Activated CD8-positive, alpha-beta memory T cell treated with anti-CD3 and anti-CD28 coated beads for 24 hours (primary cell): ENCODE measurements at places on chromosomes 1 and 21.
A peak's percentile ranks its signal among the peaks of the same experiment; 100 is the strongest.

DNA sequence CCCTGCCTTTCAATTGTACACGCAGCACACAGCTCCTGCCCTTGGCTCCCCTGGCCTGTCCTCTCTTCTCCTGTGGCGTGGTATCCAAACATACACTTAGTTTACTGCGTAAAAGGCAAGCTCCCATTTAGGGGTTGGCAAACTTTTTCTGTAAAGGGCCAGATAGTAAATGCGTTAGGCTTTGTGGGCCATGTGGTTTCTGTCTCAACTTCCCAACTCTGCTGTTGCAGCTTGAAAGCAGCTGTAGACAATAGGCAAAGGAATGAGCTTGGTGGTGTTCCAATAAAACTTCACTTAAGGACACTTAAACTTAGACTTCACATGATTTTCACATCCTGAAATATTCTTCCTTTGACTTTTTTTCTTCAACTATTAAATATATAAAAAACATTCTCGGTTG is 63.3 kb downstream of the RHOU start:
- peak; percentile 42 for DNase-seq

GRCh38 chr1:48744032-48744431 is 32.7 kb downstream of the BEND5 start:
- DNase-seq: no peak

DNA sequence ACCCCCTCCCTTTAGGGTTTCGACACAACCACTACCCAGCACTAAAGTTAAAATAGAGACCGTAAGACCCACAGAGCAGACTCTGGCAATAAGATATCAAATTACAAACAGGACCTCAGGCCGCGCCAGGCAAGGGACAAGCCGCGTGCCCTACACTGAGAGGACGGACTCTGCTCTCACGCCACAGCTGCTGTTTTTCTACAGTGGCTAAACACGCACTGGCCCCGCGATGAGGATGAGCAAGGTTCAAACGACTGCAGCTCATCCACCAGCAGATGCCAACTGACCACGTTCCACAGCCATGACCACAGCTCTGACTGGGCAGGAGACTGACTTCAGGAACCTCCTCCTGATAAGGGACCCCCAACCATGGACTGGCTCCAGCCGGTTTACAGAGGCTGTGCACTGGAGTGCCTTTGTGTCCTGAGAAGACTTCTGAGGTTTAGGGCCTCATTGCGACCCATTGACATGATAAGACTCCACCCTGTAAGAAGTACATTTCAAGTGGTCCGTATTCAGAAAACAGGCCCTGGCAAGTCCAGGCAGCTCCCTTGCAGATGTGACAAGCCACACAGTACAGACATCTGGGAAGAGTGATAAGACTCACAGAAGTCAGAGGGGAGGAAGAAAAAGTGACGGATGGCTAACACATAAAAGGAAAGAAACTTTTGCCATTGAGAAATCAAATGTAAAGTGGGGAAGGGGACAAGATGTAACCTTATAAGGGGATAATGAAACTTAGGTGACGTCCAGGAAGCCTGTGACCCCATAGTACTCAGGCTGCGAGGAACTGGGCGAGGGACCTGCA is 1.5 kb upstream of the KRTAP10-6 start:
- DNase-seq: no peak

- DNase-seq: no peak
Measured at GRCh38 chr1:3031401-3032221, 10.3 kb downstream of the ACTRT2 start.

DNA sequence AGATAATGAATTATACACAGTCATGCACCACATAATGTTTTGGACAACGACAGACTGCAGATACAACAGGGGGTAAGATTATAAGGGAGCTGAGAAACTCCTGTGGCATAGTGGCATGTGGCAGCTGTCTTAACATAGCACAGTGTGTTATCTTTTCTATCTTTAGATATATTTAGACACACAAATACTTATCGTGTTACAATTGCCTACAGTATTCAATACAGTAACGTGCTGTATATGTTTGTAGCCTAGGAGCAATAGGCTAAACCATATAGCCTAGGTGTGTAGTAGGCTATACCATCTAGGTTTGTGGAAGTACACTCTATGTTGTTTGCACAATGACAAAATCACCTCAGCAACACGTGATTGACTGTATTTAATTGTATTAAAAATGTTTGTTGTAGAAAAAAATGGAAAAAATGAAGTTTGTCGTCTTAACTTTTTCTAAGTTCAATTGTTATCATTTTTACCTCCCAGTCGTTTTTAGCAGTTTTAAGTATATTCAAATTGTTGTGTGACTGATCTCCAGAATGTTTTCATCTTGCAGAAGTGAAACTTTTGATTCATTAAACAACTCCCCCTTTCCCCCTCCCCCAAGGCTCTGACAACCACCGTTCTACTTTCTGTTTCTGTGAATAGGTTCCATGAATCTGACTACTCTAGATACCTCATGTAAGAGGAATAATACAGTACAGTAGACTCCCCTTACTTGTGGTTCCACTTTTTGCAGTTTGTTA is 351.0 kb upstream of the B3GALT2 start:
- peak; percentile 72 for DNase-seq

DNA sequence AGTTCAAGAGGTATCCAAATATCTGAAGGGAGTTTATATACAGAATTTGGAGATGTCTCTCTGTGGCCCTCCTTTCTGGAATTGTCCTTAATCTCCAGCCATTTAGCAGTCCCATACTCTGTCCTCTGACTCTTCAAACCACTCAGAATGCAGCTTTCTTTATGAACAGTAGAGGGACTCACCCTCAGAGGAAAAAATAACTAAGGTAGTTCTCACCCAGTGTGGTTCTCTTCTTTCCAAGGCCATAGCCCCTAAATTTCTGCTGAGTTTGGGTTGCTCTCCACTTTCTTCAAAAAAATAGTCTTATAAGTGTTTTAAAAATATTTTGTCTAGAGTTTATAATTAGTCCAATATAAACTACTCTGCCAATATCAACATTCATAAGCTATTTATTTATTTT is 369.7 kb downstream of the MATN1 start:
- DNase-seq: no peak

DNA sequence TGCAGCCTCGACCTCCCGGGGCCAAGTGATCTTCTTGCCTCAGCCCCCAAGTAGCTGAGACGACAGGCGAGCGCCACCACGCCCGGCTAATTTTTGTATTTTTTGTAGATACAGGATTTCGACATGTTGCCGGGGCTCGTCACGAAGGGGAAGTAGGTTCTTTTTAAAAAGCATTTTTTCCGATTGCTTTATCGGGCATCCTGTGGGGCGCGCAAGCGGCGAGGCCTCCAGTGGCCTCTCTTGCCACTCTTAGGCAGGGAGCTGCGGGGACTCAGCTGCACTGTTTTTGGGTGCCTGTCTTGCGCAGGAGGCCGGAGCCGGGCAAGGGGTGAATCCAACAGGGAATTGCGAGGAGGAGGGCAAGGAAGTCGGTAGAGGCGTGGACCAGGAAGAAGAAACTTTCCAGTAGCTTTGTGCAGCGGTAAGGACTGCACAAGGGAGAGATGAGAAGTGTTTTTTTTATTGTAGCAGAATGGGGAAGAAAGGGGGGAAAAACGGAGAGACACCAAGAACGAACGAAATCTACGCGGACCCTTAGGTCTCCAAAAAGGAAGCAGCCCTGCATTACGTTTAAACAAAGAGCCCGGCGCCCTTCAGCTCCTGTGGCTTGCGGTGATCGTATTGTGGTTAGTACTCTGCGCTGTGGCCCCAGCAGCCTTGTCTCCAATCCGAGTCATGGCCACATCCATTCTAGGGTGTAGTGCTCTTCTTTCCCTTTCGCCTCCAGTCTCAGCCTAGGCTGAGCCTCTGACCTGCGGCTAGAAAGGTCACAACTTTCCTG is 164.8 kb downstream of the PPIAL4G start:
- DNase-seq: peak; percentile 78

GRCh38 chr1:25679171-25679570 is 62.6 kb downstream of the MAN1C1 start:
- DNase-seq: no peak

- no peak for DNase-seq
Measured at GRCh38 chr1:49045371-49045770, 268.7 kb upstream of the BEND5 start.

GRCh38 chr1:238281418-238281817 is 390.7 kb upstream of the ZP4 start:
- DNase-seq: no peak

DNA sequence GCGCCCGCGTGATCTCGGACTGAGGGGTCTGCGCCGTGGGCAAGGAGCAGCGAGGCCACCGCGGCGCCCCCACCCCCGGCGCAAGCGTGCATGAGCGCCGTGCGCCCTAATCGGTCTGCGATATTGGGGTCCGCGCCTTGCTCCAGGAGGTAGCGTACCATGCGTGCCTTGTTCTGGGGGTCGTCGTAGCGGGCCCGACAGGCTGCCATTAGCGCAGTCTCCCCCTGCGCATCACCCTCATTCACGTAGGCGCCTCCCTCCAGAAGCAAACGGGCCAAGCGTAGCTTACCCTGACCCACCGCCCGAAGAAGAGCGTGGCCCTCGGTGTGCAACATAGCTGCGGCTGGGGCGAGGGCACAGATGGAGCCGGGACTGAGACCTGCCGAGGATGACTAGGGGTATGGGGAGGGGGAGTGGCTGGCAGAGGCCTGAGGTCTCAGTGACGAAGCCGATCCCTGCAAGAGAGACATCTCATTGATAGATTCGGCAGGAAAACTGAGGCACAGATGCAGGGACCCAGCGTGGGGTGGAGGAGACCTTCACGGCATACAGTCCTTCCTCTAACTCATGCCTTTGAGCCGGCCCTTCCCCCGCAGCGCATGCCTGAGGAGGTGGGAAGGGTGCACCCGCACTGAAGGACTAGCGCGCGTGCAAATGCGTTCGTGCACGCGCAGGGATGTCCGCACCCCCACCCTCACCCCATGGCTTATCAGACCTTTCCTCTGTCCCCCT is 2.8 kb downstream of the ANKRD34A start:
- peak; percentile 85 for DNase-seq

- peak; percentile 59 for DNase-seq
Measured at GRCh38 chr1:903721-904271, 19.9 kb upstream of the SAMD11 start.

DNA sequence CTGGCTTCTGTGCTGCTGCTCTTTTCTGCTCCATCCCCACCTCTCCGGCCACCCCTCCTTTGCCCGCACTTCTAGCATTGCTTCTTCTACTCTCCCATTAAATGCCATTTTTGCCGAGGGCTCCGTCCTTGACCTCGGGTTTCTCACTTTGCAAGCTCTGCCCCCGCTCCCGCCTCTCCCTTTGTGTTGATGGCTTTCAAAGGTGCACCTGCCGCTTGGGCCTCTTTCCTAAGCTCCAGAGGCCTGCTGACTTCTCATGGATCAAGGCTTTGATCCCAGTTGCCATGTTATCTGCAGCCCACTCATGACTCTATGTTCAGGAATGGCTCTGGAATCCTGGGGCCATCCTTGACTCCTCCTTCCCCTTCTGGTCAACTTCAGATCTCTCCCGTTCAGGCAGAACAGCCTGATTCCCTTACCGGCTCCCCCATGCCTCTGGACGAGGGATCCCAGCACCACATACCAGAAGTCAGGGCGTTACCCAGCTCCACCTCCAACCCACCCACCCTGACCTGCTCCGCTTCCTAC is 54.3 kb downstream of the TLR5 start:
- DNase-seq: no peak

DNA sequence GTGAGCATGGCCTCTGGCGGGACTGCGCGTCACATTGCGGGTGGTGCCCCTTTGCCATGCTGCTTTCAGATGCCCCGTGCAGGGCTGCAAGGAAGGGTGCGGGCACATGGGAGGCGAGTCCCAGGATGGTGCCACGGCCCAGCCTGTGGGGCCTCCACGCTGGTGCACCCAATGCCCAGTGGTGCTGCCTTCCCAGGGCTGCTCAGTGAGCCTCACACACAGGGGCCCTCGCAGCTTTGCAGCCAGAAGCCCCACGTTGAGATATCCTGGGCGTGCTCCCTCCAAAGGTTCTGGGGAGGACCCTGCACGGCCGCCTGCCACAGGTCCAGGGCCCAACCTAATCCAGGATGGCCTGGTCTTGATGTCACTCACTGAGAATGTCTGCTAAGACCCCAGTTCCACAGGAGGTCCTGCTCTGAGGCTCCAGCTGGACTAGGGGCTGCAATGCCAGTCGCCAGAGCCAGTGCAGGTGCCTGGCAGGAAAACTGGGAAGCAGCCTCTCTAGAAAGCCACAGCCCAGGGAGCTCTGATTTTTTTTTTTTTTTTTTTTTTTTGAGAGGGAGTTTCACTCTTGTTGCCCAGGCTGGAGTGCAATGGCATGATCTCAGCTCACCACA is 34.1 kb upstream of the PRSS38 start:
- peak; percentile 51 for DNase-seq

DNA sequence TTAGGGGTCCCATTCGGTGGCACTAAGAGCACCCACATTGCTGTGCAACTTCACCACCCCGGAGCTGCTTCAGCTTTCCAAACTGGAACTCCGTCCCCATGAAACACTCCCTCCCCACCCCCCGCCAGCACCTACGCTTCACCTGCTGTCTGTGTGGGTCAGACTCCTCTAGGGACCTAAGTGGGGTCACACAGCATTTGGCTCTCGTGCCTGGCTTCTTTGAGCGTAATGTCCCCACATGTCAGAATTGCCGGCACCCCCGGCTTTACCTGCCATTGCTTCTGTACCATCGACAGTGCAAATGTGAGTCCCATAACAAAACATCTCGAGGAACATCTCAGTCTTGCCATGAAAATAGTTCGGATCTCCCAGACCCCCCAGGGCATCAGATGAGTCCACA is 35.9 kb upstream of the AGPAT3 start:
- no peak for DNase-seq

GRCh38 chr1:113929750-113930498 is 800 bp downstream of the HIPK1 start:
- peak; percentile 83 for DNase-seq

- DNase-seq: no peak
Measured at GRCh38 chr21:45488931-45489721, 53.1 kb downstream of the SLC19A1 start.

DNA sequence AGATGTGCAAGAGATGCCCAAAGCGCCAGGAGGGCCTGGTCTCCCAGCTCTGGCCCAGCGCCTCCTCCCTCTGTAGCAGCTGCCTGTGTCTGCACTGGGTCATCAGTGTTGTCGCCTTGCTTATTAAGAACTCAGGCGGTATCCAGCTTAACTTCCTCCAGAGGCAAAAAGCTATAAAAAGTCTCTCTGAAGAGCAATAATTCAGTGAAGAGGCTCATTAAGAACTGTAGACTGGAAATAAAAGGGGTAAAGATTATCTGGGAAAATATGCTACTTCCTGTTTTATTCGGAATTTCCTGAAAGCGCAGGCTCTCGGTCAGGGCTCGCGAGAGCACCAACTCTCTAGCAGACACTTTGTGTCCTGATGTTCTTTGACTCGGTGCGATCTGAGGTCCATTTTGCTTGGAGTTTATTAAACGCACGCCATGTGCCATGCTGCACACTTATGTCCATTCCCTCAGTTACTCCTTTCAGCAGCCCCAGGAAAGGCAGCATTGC is 70.4 kb downstream of the MRPS6 start:
- DNase-seq: no peak

- DNase-seq: no peak
Measured at GRCh38 chr1:159088546-159089183, 12.1 kb upstream of the AIM2 start.
